ENCODE measurements at places on chromosomes 6 and 20.

GRCh38 chr6:40586369-40587201 lies 579 bp downstream of the LRFN2 start:
- no peak for DNase-seq

DNA sequence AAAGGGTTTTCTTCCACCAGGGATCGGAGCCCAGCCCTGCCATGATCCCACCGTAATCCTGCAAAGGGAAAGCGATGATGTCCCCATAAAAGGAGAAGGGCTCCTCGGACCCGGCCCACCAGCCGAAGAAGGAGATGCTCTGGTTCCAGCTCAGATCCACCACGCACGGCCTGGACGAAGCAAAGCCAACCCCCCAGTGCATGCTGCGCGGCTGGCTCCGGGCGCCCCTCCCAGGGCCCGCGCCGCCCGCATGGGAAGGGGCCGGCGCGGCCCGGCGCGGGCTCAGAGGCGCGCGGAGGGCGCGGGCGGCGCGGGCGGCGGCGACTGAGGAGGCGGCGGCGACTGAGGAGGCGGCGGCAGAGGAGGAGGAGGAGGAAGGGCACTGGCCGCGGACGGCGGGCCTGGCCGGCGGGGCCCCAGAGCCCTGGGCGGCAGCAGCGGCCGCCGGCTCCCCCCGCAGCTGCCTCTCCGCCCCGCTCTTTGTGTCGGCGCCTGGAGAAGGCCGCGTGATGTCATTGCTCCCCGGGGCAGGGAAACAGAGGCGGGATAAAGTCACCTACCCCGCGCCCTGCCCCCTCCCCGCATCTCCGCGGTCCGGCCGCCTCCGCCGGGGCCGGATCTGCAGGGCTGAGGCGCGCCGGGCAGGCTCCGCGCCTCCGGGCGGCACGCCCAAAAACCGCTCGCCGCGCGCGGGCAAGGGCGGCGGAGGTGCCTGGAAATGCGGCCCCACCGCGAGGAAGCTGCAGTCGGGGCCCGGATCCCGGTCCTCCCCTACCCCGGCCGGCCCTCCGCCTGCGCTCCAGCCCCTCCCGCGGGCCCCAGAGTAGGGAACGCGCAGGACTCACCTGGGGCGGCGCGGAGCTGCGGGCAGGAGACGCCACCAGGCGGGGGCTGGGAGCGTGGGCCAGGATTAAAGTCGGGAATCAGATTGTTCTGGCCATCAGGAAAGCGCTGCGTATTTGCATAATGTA lies at the start of gene FAXC:
Gene FAXC (minus strand): TSS at position 504 of the 971 bp plus-strand sequence. CDS start 302 bp downstream, at position 202.
- peak; percentile 22 for DNase-seq

DNA sequence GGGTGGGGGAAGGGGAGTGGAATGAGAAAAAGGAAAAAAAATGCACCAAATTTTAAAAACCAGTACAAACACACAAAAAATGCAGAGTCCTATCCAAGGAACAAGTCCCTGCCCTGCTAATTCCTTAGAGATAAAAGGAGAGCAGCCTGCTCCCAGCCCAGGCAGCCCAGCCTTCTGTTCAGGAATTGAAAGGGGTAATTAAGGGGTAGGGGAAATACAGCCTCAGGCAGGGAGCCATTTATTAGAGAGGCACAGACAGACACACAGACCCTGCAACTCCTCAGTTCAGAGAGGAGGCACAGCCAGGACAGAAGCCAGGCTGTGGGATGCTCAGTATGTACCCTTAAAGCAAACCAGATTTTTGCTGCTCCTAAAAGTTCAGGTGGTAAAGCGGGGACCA lies 137.2 kb downstream of the EYA2 start:
- DNase-seq, result no peak

- DNase-seq, result no peak
These were observed 297.7 kb upstream of the MAN1A1 start for GRCh38 chr6:119647309-119647708.

DNA sequence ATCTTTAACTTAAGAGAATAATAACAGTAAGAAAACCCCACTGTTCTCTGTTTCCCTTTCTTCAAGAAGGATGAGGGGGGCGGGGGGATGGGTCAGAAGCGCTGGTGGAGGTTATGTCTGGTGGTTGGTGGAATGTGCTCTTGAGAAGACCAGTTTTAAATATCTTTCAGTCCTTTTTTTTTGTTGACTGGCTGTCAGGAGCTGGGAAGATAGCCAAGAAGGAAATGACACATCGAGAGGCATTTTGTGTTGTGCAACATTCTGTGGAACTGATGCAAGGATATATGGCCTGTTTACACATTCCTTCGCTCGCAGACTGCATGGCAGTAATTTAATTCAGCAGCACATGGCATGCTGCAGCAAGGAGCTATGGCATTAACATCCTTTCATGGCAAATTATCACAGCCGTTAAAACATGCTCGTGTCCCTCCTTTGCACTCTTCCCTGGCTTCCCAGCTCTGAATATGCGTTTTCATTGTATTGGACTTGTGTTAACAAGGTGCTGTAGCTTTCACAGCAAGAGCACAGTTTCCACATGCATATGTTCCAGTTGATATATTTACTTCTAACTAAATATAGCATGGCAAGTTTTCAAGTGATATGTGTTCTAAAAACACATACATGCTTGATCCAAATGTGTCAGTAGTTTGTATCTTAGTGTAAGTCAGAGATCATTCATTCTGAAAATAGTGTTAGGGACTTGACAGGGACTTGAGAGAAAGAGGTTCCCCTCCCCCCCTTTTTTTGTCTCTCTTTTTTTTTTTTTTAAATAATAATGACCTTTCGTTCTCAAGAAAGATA lies 68.2 kb upstream of the SUPT3H start:
- DNase-seq, result peak; percentile 61

- DNase-seq, result no peak
These were observed 4.4 kb upstream of the PLCB1 start for GRCh38 chr20:8127553-8128255.

DNA sequence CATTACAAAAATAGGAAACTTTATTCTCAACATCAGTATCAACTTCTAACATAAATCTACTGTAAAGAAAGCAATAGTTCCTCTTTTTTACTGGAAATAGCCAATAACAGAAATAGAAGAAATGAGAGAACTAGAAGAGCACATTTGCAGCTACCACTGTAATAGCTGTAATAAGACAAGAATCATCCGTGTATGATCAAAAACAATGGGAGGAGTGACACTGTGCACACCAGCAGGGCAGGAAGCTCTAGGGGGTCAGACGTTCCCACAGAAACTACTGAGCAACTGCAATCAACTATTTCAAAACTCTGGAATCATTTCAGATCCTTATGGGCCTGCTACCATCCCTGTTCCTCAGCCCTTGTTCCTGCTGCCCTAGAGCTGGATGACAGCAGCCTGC lies 43.7 kb downstream of the NINL start:
- no peak for DNase-seq

DNA sequence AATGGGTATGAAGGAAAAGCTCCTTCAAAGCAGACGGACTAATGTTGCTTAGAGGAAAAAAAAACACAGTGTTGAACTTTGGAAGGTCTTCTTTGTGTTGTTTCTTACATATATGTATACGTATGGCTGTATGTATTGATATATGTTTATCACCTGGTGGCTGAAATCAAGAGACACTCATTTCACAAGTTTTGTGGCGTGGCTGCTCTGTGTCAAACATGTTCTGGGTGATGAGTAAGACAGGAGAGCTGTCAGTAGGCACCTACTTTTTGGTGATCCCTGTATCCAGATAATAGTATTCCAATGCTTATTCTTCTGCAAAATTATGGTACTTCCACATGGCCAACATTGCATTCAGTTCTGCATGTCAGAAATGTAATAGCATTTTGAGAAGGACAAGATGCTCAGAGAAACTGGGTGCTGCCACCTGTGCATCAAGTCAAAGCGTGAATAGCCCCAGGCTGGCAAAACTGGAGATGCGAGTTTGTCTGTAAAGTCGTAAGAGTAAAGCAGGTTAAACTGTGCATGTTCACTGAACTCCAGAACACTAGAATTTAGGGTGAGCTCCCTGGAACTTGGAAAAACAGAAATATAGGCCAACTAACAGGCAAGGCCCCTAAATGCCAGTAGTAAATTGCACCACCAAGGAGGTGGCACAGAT lies 67.9 kb downstream of the ARMC2 start:
- DNase-seq, result no peak

GRCh38 chr20:63968928-63969760 lies 586 bp downstream of the ZNF512B start:
- no peak for DNase-seq

- DNase-seq, result no peak
These were observed 205.3 kb downstream of the THBS2 start for GRCh38 chr6:169048185-169048864.

DNA sequence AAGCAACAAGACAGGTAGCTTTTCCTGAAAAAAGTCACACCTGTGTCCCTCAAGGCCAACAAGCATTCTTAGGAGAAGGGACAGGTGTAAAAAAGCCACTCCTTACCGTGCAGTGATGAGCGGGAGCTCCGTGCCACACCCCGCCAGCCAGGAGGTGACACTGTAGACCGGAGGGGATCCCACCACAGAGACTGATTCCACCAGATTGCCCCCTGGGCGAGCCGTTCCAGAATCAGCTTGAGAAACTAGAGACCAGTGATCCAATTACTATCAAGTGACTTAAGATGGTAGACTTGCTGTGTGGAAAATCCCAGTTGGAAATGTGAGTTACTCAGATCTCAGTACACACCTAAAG lies 37.4 kb downstream of the PKHD1 start:
- DNase-seq, result no peak

DNA sequence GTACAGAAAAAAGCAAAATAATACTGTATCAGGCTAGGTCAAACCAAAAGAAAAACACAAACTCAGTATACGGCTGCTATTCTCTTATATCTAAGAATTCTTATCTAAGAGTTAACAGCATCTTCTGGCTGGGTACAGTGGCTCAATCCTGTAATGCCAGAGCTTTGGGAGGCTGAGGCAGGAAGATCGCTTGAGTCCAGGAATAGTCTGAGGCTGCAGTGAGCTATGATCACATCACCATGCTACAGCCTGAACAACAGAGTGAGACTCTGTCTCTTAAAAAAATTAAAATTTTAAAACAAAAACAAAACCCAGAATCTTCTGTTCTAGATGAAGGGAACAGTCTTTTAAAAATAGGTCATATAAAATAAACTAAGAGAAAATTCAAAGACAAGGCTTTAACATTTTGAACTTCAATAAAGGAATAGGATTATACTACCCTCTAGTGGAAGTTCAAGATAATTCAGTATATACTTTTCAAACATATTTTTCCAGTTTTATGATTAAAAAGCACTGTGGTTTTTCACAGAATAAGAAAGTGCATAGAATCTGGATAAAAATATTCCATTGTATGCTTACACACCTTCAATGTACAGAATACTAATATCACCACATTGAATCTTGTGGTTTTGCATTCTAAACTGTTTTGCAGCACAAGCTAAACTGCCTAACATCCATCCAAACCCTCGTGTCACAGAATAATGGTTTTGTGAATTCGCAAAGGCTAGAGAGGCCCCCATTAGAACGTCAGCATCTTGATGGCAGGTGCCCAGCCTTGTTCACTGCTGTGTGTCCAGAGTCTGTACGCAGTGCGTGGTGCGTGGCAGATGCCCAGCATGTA lies 39.3 kb downstream of the DTNBP1 start:
- peak; percentile 11 for DNase-seq

- DNase-seq, result no peak
These were observed 79.5 kb downstream of the SESN1 start for GRCh38 chr6:109015176-109015575.

DNA sequence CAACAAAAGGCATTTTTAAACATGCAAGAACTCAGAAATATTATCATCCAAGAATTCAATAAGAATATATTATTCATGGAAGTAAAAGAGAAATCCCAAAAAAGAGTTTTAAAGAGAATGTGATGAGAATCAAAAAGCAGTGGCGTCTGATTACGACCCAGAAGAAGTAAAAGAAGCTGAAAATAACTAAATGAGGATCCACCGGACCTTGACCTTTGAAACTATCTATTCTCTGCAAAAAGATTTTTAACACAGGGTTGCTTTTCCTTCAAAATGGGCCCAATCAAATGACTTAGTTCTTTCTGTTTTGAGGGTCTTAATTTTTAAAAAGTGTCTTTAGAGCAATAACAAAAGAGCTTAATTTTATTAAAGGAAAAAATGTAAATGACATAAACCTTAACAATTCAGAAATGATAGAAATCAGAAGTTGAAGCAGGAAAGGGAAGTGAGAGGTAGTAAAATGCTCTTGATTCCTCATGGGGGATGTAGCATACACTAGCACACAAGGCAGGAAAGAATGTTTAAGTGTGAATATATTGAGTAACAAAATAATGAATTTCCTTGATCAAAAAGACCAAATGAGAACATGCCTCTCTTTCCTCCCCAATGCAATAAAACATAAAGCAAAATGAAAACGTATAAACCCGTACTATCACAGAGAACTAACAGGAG lies 223.1 kb upstream of the PRDM1 start:
- no peak for DNase-seq

DNA sequence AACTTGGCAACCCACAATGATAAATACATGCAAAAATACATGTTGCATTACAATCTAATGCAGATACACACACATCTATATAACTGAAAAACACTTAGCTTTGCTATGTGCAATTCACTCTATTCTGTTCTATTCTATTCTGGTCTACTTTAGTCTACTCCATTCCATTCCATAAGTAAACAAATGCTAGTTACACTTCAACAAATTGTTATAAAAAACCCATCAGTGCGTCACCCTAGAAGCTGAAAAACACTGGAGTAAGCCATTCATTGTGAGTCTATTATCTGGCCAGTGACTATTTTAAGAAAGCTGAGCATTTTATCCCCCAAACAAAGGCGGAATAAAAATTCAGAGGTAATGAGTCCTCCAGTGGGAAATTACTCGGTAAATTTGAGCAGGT lies 315.7 kb upstream of the EPHA7 start:
- DNase-seq, result no peak

GRCh38 chr6:47974106-47974505 lies 136.9 kb downstream of the PTCHD4 start:
- DNase-seq, result no peak

Measured in H54 (cell line).